ENCODE measurements at places on chromosomes 11 and 22.

DNA sequence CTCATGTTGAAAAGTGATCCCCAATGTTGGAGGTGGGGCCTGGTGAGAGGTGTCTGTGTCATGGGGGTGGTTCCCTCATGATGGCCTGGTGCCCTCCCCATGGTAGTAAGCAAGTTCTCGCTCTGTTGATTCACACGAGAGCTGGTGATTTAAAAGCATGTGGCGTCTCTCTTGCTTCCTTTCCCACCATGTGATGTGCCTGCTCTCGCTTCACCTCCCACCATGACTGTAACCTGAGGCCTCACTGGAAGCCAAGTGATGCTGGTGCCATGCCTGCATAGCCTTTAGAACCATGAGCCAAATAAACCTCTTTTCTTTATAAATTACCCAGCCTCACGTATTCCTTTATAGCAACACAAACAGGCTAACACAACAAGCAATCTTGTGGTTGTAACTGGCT lies 52.4 kb downstream of the VSIG10L2 start:
- no peak for DNase-seq

GRCh38 chr11:36427079-36427478 lies 83.0 kb downstream of the TRAF6 start:
- no peak for DNase-seq

- DNase-seq: no peak
Measured at GRCh38 chr22:47315862-47316419, 553.5 kb downstream of the TBC1D22A start.

DNA sequence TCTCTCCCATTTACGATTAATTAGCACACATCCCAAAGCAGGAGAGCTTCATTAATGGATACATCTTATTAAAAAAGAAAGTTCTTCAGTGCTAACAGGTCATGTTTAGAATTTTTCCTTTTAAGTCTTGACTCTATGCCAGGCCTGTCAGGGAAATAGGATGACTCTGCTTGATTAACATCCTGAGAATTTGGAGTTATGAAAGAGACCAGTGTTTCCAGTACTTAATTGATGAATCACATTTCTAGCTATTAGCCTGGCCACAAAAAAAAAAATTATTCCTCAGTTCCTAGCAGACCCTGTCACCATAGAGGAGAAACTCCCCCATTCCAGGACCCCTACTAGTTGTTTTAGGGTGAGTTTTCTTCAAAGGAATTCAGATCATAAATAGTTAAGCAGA lies 23.6 kb upstream of the ME3 start:
- DNase-seq: peak; percentile 98

- DNase-seq: peak; percentile 89
Measured at GRCh38 chr11:132821014-132821413, 711.3 kb downstream of the OPCML start.

GRCh38 chr11:69274531-69275016 lies 19.4 kb upstream of the MYEOV start:
- DNase-seq: no peak

DNA sequence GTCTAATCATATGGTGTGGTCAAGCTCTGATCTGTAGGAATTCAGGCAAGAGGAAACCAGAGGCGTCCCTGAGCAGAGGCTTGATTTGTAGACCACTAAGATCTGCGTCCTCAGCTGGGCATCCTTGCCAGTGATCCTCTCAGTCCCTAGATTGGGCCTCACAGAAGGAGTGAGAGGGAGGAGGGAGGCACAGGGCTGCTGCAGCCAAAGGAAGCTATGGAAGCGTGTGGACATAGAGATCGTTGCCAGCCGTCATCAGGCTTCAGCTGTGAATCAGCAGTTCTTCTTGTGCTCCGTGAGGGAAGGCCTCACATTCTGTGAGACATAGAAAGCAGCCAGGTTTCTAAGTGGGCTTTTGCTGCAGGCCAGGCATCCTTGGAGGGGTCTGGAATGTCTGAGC lies 254.6 kb upstream of the KIRREL3 start:
- DNase-seq: no peak

DNA sequence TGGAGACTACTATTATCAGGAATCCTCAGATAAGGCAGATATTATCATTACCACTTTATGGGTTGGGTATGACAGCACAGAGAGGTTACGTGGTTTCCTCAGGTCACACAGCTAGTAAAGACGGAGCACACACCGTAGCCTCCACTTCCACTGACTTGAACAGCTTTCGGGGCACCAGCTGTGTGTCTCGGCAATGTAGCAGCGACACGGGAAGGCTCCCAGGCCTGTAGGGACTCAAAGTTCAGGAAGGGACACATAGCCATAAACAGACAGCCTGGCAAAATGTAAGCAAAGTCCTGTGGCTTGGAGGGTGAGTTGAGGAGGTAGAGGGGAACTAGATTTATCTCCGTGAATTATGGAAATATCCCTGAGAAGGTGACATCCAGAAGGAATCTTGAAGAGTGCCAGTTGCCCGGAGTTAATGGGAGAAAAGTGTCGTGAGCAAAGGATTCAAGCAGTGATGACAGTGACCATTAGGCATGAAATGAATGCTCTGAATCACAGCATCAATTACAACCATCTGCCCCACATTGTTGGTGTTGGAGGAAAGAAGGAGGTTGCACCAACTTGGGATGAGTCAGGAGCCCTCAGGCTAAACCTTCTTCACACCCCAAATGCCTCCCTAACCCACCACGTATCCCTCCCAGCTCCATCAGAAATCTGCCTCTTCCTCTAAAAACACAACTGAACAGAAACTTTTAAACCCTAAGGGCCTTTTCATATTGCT lies 106.7 kb upstream of the ASPHD2 start:
- peak; percentile 97 for DNase-seq

DNA sequence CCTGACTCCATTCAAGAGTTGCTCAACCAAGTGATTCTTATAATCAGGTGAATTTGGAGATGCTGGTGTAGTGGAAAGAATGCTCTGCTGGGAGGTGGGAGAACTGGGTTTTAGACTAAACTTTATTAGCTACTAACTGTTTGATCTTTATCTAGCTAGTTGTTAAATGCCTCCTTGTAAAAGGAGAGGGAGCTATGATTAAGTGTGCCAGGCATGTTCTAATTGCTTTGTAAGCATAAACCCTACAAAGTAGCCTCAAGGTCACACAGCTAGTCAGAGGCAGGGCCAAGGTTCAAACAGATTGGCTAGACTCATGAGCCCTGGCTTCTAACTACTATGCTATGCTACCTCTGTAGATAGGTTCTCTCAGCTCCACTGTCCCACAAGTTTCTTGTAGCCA lies 105.5 kb downstream of the NXPE2 start:
- no peak for DNase-seq

GRCh38 chr22:21802673-21803072 lies 64.8 kb downstream of the MAPK1 start:
- no peak for DNase-seq

GRCh38 chr11:10314199-10315072 lies 9.6 kb downstream of the ADM start:
- DNase-seq: peak; percentile 38

All from fibroblast of skin of right biceps (primary cell).